ENCODE measurements at places on chromosomes 1 and 21.

GRCh38 chr1:20190256-20191160, 4.2 kb upstream of the PLA2G2C start:
- ATAC-seq = no peak

- peak; percentile 87 for ATAC-seq
These were observed 39.8 kb upstream of the CLIC4 start for GRCh38 chr1:24705260-24706073.

GRCh38 chr1:85867189-85867588, 159.0 kb upstream of the ZNHIT6 start:
- ATAC-seq = no peak

DNA sequence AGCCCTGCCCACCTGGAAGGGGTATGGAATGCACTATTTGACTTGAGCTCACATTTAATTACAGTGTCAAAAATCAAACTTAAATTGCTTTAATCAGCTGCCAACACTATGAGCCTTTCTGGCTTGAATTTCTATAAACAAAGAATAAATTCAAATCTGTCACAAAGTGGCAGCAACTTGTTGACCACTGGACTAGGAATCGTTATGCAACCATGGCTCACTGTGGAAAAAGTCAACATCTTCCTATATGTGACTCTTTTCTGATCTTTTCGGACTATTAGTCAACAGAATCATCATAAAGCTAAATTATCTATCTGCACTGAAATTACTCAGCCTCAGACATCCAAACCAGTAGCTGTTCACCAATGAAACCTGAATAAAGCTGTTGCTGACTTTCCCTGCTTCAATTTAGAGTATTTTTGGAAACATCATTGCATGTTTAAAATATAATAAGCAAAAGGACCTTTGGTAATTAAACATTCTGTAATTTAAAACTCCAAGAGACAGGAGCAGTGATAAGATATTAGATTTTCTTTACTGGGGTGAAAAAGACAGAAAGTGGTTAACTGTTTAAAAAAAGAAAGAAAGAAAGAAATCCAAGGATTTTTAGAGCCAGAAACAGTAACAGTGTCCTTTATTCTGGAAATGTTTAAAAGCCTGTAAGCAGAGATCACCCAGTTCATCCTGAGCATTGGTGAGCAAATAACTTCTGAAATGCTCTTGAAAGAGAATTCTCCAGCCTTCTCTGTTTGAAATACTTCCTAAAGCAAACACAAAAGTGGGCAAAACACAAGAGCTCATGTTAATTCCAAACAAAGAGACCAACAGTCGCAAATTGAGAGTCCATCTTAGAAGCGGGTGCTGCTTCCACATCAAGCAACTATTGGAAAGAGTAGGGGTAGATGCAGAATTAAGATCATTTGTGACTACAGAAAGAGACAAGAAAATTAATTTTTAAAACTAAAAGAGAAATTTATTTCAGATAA, 26.2 kb upstream of the ERG start:
- ATAC-seq = no peak

DNA sequence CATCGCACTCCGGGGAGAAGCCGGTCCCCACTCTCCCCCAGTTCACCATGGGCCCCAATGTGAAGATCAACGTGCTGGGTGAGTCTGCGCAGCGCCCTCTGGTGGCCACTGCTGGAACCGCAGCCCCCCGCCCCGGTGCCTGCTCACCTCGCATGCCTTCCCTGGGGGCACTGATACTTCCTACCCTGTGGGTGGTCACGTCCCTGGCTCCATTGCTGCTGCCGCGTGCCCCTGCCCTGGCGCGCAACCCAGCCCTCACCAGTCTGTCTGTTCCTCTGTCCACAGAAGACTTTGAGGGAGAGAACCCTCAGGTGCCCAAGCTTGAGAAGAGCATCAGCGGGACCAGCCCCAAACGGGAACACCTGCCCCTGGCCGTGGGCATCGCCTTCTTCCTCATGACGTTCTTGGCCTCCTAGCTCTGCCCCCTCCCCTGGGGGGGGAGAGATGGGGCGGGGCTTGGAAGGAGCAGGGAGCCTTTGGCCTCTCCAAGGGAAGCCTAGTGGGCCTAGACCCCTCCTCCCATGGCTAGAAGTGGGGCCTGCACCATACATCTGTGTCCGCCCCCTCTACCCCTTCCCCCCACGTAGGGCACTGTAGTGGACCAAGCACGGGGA, 7.6 kb downstream of the EFNA3 start:
- peak; percentile 46 for ATAC-seq

DNA sequence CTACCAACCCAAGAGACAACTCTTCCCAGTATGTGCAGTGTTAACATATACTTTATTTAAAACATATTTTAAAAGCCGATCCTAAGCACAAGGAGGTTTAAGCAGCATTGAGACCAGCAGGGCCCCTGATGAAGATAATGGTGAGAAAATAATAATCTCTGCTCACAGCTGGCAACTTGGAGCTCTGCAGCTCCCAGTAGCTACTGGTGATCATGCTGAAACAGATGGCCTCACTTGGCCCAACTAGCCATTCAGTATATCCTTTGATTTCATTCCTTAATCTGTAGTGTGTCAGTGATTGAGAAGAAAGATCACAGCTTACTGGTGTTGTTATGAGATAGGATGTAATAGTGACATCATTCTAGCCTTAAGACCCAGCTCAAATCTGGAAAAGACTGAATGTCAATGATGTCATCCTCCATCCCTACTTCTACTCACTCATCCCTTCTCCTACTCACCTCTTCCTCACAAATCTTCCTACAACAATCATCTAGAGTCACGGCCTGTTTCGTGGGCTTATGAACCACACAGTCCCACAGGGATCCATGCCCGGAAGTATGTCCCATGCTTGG, 817.9 kb downstream of the PLA2G4A start:
- ATAC-seq = no peak

DNA sequence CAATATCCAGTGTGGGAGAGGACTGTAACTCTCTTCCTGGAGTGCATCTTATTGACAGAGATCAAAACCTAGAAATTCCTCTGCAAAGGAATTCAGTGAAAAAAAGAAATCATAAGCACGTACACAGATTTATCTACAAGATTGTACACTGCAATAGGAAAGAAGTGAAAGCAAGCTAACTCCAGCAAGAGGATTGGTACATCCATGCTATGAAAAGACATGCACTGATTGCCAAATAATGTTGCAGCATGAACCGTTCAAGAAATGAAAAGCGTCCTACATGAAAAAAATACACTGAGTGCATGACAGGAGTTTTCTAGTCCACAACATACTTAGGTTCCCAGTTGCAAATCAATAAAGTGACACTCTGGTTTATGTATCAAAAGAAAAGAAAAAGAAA, 1.9 kb upstream of the MGST3 start:
- ATAC-seq = no peak

DNA sequence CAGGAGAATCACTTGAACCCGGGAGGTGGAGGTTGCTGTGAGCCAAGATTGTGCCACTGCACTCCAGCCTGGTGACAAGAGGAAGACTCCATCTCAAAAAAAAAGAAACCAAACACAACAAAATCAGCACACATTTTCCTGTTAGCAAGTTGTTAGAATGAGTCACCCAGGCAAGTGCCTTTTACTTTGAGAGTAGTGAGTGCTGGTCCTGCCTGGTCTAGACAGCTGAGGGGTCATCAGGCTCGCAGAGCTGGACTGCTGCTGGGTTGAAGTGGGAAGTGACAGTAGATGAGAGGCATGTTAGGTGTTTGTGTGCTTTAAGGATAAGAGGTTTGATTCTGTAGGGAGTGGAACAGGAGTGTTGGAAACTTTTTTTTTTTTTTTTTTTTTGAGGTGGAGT, 31.9 kb downstream of the GNPAT start:
- ATAC-seq = peak; percentile 52
